ENCODE measurements at places on chromosomes 12 and 14. TPM values are rescaled to one million over a fixed set of nuclear protein-coding genes. Genes with fewer than 3 reads are reported as not detected.

CACNA1C gene
- 3.4 TPM for polyA plus RNA-seq

ETFBKMT gene
- 3.0 TPM for polyA plus RNA-seq

ENDOU gene
- polyA plus RNA-seq, result 0.35 TPM

ZNF84 gene
- polyA plus RNA-seq, result 28.3 TPM

OTX2 gene
- not detected for polyA plus RNA-seq

NCOR2 gene
- polyA plus RNA-seq, result 146 TPM

ARHGDIB gene
- polyA plus RNA-seq, result 36.6 TPM

PRH2 gene
- not detected for polyA plus RNA-seq

DNA sequence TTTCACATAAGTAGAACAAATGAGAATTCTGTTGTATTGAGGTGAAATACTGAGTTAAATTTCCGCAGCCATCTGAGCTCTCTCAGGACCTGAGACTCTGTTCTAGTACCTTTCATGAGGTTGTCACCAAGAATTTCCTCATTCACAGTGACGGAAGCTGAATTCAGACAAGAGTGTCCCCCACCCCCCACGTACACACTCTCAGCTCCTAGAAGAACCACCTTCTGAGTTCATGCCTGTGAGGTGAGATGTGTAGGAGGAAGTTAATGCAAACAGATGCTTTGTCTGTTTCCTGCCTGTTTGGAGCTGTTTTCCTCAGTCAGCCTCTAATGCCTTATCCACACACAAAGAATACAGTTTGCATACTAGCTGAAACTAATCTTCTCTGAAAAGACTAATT lies 18.2 kb downstream of the BICDL1 start:
- DNase-seq, result no peak

DNA sequence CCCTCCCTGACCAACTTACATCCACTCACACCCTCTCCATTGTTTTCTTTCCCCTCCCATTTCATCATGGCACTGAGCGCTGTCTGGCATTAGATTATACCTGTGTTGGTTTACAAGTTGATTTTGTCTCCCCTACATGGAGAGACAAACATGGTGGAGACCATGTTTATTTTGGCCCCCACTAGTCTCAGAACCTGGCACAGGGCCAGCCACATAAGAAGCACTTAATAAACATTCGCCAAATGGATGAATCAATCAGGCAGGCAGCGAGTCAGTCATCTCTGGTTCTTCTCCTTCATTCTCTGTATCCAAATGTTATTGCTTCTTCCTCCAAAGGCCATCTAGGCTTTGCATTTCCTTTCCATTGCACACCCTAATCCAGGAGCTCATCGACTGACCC lies 177.4 kb downstream of the DPF3 start:
- no peak for DNase-seq

DNA sequence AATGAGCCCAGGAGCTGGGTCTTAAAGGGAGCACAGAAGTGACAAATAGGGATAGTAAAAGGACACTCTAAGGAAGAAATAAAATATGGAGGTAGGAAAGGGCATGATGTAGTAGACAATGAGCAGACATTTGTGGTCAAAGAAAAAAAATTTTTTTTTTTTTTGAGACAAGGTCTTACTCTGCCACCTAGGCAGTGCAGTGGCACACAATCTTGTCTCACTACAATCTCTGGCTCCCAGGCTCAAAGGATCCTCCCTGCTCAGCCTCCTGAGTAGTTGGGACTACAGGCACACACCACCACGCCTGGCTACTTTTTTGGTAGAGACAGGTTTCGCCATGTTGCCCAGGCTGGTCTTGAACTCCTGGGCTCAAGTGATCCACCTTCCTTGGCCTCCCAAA lies 8.5 kb downstream of the FKBP3 start:
- DNase-seq, result no peak

DNA sequence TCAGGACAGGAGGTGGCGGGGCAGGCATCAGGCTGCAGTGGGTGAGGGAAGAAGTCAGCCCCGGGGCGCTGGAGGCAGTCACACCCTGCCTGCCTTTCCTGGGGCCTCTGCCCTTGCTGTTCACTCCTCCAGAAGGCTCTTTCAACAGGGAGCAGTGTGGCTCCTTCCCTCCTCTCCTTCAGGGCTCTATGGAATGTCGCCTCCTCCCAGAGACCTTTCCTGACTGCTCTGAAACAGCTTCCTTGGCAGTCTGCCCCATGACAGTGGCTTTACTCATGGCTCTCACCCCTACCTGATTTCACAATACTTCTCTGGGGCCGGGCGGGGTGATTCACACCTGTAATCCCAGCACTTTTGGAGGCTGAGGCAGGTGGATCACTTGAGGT lies 7.1 kb downstream of the RHOF start:
- DNase-seq, result no peak

DNA sequence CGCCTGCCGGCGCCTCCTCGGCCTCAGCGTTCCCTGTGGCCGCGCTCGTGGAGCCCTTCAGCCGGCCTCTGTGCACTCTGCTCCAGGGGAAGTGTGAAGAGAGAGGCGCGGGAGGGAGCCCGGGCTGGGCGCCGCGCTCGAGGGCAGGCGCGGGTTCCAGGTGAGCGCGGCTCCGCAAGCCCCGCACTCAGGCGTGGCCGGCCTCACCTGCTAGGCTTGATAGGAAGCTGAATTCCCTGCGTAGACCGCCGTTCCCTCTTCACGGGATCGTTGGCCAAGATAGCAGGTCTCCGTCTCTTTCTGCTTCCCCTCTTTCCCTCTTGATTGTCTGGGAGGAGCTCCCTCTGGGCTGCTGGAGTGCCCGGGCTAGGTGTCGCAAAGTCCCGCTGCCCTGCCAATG lies 89.7 kb downstream of the ASCL4 start:
- DNase-seq, result no peak

DNA sequence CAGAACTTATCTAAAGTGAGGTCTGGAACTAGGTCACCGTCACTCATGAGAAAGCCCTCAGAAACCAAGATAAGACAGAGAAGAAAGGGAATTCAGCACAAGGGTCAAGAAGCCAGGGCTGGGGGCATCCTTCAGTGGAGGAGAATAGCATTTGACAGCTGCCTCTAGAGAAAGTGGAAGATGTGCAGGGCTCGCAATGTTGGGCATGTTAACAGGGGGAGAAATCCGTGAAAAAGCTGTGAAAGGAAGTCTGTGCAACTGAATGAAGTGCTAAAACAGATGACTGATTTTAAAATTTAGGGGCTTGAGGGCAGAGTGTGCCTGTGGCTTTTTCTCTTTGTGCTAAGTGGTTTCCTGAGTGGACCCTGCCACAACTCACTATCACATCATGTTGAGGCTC lies 97.7 kb upstream of the IFNG-AS1 start:
- DNase-seq, result no peak

DNA sequence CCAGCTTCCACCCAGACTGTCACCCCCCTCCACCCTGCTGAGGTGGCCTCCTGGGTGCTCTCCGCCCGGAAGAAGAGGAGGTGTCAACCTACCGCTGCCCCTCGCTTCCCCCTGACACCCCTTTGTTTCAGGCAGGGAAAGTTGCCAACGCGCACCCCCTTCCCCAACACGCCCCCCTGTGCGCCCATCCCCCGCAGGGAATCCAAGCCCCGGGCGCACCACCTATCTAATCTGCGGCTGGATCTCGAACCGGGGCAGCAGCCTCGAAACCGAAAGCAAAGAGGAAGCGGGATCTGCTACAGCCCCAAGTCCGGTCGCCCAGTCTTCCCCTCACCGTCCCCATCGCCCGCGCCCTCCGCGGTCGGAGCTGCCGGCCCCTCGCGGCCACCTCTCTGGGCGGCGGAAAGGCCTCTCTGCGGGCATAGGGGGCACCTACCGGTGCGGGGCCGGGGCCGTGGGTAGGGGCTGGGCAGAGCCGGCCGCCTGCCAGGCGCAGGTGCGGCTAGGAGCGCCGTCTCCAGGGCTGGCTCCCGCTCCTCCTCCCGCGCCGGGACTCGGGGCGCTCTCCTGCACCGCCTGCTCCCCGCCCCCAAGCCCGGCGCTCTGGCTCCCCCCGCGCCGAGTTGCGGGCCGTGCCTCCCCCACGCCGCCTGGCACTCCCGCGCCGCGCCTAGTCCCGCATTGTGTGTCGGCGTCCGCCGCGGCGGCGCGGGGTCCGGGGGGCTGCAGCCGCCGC lies 18.3 kb upstream of the PLEKHH1 start:
- peak; percentile 40 for DNase-seq

- peak; percentile 29 for DNase-seq
These were observed 44.7 kb upstream of the SINHCAF start for GRCh38 chr12:31370531-31371255.

- peak; percentile 83 for DNase-seq
These were observed 27.8 kb upstream of the GPR132 start for GRCh38 chr14:105093038-105093430.

DNA sequence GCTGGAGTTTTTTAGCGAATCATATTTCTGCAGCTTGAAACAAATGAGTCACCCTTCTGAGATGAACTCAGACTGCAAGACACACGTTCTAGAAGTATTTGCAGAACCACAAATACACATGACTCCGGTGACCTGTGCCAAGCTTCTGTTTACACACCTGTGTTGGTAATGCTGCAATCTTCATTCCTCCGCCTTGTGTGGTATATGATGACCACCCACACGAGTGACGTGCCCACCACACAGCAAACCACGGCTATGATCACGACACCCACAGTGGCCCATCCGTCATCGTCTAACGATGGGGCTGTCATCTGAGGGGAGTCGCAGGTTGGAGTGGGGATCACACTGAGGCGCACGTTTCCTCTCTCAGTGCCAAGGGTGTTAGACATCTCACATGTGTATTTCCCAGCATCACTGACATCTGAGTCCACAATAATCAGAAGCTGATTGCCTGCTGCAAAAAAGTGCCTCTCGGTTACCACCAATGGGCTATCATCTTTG lies 43.0 kb downstream of the LRIG3 start:
- DNase-seq, result no peak

- no peak for DNase-seq
These were observed 34.3 kb downstream of the DAD1 start for GRCh38 chr14:22554498-22555383.

GRCh38 chr12:46152456-46152855 lies 116.4 kb downstream of the SLC38A1 start:
- no peak for DNase-seq

DNA sequence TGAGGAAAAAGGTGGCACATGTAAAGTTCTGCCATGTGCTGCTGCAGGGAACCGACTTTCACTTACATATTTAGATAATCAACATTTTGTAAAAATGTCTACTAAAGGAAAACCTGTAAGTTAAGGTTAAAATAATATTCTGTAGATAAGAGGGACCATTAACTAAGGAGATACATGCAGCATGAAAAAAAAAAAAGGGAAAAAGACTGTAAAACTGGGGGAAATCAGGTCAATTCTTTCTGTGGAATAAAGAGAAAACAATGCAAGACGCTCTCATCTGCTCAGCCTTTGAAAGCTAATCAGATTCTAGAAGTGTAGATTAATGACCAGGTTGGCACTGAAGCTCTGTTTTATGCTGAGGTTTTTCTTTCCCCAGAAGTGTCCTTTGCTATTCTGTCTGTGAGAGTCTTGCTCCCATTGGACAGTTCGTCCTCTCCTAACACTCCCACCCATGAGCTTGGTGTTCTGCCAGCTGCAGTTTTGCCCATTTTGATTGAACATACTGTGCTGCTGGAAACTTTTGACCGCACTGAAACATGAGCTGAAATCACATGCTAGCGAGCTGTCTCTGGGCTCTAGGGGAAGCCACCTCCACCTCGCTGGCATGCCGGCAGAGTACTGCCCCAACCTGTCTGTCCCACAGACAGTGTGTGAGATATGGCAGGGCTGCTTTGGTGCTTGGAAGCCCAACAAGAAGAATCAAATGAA lies 39.7 kb downstream of the PPTC7 start:
- DNase-seq, result peak; percentile 62

- no peak for DNase-seq
These were observed 65.3 kb downstream of the FOS start for GRCh38 chr14:75343911-75344310.

- no peak for DNase-seq
These were observed 165.7 kb downstream of the BMP4 start for GRCh38 chr14:53790731-53791500.

GRCh38 chr12:72578327-72578726 lies 306.2 kb downstream of the TRHDE start:
- DNase-seq, result no peak

DNA sequence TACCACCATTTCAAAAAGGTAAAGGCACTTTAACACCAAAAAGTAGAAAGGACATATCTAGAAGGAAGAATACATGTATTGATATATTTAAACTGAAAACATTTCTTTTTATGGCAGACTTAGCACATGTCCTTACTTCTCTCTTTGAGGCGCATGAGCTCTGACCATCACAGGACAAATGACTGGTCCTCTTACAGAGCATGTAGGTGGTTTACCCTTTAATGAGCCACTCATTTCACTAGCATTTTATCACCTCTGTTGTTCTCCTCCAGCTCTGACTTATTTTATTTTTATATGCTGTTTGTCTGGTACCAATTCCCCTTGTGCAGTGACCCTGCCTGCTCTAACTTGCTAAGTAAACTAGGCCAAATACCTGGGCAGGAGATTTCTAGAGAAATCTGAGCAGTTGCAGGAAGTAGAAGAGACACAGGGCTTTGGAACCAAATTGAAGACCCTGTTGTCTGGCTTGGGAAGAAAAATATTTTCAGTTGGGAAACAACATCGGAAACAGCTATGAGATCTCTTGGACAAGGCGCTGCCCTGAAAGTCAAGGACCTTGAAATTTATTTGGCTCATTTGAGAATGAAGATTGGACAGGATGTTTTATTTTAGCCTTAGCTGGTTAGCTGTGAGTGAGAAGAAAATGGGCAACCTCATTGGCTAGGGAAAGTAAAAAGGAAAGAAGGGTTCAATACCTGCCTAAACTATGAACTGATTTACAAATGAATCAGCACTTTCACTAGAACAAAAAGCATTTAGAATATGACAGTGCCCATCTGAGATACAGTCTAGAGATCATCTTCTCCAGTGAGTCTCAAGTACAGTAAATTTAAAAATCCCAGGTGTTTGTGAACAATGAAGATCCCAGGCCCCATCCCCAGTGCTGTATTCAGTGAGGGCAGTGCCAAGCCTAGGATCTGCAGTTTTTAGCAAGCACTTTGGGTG lies 374.4 kb downstream of the ZFP36L1 start:
- no peak for DNase-seq

- peak; percentile 35 for DNase-seq
These were observed 608 bp downstream of the PTGES3 start for GRCh38 chr12:56687223-56688128.

- DNase-seq, result no peak
These were observed 369.8 kb downstream of the AACS start for GRCh38 chr12:125434936-125435443.

- peak; percentile 82 for DNase-seq
These were observed 18.7 kb downstream of the DAD1 start for GRCh38 chr14:22570132-22570949.

DNA sequence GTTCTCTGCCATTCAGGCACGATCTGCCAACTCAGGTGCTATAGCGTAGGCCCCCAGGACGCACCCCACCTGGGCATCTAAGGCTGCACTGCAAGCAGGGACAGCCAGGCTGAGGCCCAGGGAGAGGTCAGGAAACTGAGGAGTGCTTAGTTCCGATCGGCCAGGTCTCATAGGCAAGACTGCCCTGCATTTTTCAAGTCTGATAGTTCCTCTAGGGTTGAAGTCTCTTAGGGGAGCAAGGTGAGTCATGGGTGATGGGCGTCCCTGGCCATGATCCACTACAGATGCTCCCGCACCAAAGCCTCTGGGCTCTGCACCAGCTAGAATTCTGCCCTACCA lies 13.2 kb downstream of the NOPCHAP1 start:
- DNase-seq, result no peak

- no peak for DNase-seq
These were observed 63.6 kb downstream of the SIX1 start for GRCh38 chr14:60585676-60586075.

Data from hindlimb muscle (tissue), 1 donor.